ENCODE measurements at places on chromosomes 6 and 20.

GRCh38 chr6:36698196-36698595 is 570 bp downstream of the RAB44 start:
- DNase-seq = no peak

GRCh38 chr6:168133168-168133561 is 54.2 kb upstream of the FRMD1 start:
- DNase-seq = peak; percentile 85

DNA sequence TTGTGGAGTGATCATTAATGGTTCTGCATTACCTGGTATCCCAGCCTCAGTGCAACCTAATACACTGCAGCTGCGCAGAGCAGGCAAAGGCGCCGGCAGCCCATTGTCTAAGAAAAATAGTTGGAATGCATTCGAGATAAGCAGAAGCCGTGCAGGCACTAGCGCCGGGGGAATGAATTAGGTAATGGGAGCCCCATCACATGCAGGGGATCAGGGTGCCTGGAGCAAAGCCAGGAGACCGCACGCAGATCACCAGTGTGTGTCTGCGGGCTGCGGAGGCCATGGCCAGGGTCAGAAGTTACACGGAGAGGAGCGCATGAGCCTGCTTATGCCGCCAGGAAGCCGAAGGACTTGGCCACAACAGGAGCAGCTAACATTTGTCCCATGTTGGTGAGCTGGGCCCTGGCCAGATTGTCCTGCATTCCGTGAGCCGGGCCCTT is 156.8 kb downstream of the DLL1 start:
- DNase-seq = no peak

- DNase-seq = no peak
Observed at GRCh38 chr20:23509247-23509913, 18.5 kb downstream of the CST8 start.

DNA sequence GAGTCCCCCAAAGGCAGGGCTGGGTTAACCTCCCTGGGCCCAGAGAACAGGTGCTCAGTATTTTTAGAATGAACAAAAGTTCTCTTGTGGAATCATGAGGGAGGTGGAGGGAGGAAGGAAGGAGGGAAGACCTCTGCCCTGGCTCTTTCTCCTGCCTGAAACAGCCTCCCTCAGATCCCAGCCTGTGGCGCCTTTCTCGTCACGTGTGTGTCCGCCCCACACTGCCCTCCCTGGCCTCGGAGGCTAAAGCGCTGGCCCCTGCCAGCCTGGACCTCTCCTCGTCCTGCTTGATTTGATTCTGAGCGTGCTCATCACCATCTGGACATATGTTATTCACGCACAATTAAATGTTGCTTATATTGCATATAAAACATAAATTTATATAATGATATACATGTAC is 40.9 kb downstream of the PHACTR3 start:
- DNase-seq = no peak

DNA sequence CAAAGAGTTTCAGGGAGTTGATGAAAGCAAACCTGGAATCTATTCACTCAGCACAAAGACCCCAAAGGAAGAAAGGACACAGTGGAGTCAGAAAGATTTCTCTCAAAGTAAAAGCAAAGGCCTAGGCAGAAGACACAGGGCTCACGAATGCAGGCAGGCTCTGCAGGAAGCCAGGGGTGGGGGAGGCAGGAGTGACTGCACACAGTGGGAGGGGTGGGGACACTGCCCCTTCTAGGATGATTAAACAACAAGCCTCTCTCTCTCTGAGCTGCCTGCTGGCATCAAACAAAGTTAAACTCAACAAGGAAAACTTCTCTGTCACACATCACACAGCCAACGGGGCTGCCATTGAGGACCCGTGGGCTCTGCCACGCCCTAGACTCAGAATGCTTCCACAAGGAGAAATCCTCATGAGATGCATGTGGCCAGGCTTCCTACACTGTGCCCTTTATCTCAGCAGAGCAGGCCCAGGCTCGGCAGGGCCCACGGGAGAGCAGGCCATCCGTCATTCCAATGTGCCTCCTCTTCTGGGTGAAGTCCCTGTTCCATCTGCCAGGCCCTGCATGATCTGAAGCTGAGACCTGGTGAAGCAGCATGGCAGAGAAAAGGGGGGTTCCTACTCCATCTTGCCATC is 70.1 kb downstream of the RAMACL start:
- DNase-seq = no peak

GRCh38 chr20:21836346-21836745 is 130.9 kb downstream of the PAX1 start:
- no peak for DNase-seq

- no peak for DNase-seq
Observed at GRCh38 chr6:135088281-135088680, 33.7 kb upstream of the HBS1L start.

GRCh38 chr6:121856296-121856695 is 420.9 kb downstream of the GJA1 start:
- DNase-seq = peak; percentile 27

GRCh38 chr6:22146678-22146930 is 150.2 kb downstream of the PRL start:
- DNase-seq = peak; percentile 16

- no peak for DNase-seq
Observed at GRCh38 chr6:50956014-50956413, 137.3 kb downstream of the TFAP2B start.

GRCh38 chr20:44693627-44694026 is 21.5 kb upstream of the CCN5 start:
- DNase-seq = no peak

GRCh38 chr6:33583591-33584155 is 3.6 kb upstream of the BAK1 start:
- DNase-seq = peak; percentile 41

- no peak for DNase-seq
Observed at GRCh38 chr6:153096031-153096430, 35.1 kb downstream of the RGS17 start.

- no peak for DNase-seq
Observed at GRCh38 chr6:27154696-27155095, 92.8 kb upstream of the PRSS16 start.

DNA sequence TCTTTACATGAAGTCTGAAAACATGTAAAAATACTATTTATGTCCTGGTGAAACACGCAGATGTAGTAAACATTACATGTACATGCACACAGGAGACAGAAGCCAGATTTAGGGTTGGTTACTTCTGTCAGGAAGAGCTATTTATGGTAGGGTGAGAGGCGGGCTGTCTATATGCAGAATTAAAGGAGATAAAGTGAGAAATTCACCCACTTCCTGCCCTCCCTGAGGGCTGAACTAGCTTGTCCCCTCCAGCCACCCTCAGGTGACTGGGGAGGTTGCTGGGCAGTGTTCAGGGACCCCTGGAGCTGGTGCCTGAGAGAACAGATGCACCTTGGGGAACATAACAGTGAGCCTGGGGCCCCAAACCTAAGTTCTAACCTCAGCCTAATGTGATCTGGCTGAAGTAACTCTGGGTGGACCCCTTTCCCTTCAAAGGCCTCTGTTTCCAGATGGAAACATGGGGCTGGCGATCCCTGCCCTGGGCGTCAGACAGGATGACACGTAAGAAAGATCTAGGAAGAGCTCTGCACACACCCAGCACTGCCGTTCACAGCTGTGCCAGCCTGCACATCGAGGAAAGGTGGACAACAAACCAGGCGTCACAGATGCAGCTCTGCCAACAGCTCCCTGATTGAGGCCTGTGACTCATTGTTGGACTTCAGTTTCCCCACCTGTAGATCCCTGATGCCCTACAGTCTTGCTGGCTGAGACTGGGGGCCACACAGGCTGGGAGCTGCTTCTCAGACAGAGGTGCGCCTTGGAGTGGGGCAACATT is 1.3 kb downstream of the PI16 start:
- DNase-seq = no peak

GRCh38 chr6:109327491-109327890 is 54.8 kb downstream of the CD164 start:
- DNase-seq = no peak

DNA sequence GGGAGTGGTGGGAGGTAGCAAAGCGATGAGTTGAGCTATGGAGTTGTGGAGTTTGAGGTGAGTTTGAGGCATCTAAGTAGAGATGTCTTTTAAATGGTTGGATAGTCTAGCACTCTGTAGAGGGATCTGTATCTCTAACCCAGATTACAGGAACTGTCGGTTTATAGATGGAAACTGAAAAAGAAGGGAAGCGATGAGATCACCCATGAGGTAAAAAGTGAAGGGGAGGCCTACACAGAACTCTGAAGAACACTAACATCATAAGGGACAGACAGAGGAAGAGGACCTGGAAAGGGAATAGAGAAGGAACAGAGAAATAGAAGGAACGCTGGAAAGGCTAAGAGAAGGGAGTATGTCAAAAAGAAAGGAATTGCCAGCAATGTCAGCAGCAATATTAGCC is 2.5 kb downstream of the HINT3 start:
- no peak for DNase-seq
